ENCODE measurements at places on chromosomes 2 and 18.
A peak's percentile ranks its signal among the peaks of the same experiment; 100 is the strongest.

DNA sequence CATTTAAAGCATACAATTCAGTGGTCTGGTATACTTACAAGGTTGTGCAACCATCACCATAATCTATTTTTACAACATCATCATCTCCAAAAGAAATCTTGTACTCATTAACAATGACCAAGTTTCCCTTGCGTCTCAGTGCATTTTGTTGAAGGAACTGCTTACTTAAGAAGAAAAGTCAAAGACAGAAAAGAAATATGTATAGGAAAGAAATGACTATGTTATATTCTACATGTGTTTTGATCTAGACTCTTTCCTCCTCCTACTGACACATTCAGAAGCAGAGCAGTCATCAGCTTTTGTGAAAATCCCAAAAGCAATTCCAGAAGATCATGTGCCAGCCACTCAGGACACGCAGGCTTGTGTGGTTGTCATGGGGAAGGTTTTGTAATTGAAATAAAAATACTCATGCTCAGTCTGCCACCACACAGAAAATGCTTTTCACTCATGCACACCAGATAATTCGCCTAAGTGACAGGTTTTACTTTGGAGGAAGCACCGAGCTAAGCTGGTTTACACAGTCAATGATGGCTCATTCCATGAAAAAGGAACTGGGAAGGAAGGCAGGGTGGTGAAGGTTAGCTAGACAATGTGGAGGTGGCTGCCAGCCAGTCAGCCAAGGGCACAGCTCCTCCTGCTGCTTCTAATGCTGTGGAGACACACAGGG lies 158.5 kb upstream of the REV1 start:
- DNase-seq: peak; percentile 38

- no peak for DNase-seq
These were observed 49.3 kb downstream of the GREB1 start for GRCh38 chr2:11582862-11583752.

DNA sequence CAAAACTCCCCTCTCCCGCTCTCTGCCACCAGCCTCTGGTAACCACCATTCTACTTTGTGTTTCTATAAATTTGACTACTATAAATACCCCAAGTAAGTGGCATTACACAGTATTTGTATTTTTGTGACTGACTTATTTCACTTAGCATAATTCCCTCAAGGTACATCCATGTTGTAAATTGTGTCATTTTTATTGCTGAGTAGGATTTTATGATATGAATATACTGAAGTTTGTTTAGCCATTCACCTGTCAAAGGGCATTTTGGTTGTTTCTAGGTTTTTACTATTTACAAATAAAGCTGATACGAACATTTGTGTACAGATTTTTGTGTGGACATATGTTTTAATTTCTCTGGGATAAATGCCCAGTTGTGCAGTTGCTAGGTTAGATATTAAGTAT lies 174.0 kb upstream of the MMADHC start:
- DNase-seq: no peak

- no peak for DNase-seq
These were observed 100.5 kb downstream of the TEX51 start for GRCh38 chr2:126999106-126999756.

DNA sequence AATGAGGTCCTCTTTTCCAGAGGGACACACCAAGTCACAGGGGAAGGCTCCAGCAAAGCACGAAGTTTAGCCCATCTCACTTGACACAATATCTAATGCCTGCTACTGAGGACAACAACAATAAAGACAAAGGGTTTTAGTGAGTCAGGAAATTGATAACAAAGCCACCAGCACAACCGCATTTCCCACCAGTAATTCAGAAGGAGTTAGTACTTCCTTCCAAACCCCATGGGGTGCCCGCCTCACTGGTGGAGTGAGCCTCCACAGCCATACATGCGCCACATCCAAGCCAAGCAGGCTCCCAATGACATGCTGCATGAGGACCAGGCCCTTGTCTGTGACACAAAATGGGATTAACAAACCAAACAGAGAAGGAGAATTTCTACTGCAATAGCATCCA lies 40.1 kb downstream of the MRPL35 start:
- no peak for DNase-seq

DNA sequence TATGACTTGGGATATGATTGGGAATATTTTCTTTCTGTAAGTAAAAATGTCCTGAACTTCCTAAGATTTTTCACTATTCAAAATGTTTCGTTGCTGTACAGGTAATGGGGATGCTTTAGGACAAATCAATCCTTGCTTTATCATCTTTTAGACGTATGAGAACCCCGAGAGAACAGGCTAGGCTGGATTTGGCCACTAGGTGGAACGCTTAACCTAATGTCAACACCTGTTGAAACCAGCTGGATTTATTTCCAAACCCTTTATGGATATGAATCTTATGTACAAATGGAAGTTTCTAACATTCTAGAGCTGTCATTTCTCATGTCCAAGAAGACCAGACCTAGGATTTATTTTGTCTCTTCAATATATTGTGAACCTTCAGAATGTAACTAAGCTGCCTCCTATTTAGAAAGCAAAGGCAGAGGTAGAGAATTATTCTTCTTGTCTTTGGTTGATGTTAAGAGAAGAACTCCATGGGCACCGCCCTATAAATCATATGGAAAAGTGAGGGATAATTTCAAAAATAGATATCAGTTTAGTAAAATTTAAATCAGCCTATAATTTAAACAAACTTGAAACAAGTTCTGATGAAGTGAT lies 96.7 kb downstream of the PMAIP1 start:
- DNase-seq: no peak
